ENCODE measurements at places on chromosomes 7 and 10.

DNA sequence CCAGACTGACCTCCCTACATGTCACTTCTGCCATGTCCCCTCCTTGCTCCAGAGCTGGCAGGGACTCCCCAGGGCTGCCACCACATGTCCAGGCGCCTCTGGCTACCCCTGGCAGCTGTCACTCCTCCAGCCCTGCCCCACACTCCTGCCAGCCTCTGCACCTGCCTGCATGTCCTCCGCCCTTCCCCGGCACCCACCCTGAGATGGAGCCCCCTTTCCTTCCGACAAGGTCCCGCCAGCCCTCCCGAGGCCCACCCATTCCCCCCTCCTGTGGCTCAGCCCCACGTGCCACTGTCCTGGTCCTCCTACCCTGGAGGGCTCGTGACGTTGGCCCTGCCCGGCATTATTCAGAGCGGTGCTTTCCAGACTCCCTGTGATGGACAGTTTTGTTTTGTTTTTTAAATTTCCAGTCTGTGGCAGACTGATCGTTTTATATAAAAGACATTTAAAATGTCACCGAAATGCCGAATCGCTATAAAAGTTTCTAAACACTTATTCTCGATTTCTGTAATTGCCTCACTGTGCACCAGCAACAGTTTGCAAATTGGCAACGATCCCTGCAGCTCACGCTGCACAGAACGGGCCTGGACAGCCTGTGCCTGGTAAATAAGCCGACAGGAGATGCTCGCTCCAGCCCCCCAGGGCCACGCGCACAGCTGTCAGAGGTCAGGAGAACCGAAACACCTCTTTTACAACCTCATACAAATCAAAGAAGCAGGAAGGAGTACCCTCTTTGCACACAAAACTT is 111.1 kb upstream of the SH2B2 start:
- DNase-seq, result no peak

DNA sequence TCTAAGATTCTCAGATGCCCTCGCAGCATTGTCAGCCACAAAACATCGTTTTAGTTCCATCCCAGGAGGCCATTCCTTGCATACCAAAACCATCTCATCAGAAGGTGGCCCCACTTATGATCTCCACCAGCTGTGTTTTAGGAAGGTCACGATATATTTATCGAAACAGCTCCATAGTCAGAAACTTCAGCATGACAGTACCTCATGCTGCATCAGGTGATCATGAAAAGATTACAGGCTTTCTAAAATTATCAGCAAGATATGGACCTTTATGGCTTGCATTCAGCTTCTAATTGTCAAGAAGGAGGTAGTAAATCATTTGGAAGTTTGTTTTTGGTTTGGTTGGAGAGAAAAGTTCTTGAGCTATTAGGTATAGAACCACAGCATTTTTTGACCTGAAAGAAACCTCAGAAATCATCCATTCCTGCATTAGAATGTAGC is 20.0 kb downstream of the JAZF1 start:
- DNase-seq, result no peak

- DNase-seq, result no peak
Measured at GRCh38 chr10:75335983-75336382, 65.6 kb downstream of the ZNF503 start.

DNA sequence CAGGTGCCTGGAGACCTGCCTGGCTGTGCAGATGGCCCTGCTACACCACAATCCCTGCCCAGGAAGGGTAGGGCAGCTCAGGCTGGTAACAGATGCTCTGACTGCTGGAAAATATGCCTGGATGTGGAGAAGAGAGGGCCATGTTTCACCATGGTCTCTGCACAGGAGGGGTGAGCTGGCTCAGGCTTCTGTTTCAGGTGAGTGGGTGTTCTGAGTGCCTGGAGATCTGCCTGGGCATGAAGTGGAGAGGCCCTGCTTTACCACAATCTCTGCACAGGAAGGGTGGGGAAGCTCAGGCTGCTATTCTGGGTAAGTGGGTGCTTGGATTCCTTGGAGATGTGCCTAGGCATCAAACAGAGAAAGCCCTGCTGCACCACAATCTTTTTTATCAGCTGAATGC is 350.1 kb downstream of the KIF20B start:
- DNase-seq, result no peak

DNA sequence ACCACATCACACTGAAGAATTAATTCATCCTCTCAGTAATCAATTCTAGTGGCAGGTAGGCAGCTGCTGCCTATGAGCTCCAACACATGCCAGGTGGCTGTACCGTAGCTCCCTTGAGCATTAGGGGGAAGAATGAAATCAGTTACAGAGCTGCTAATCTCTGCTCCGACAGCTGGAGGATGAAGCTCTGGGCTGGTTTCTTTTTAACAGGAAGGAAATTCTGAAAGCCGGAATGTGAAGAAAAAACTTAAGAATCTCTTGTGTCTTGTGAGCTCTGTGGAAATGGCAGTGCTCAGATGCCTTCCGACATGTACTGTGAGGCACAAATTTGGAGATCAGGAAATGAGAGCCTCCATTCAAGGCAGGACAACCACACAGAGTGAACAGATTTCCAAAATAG is 2.8 kb upstream of the AHCYL2 start:
- DNase-seq, result no peak

DNA sequence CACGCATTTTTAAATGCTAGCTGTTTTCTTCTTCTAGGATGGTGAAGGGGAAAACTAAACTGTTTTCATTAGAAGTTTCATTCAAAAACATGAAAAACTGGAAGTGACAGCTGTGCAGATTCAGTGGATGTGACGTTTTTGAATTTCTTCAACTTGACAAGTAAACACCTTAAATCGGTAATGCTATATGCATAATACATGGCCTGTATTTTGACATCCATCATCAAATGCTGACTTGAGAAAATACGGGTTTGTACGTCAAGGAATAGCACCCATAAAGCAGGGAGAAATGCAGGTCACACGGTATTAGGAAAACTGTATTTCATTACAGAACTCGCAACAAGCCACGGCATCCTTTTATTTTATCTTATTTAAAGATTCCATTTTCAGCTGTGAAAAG is 720.5 kb downstream of the KCNMA1 start:
- DNase-seq, result no peak

DNA sequence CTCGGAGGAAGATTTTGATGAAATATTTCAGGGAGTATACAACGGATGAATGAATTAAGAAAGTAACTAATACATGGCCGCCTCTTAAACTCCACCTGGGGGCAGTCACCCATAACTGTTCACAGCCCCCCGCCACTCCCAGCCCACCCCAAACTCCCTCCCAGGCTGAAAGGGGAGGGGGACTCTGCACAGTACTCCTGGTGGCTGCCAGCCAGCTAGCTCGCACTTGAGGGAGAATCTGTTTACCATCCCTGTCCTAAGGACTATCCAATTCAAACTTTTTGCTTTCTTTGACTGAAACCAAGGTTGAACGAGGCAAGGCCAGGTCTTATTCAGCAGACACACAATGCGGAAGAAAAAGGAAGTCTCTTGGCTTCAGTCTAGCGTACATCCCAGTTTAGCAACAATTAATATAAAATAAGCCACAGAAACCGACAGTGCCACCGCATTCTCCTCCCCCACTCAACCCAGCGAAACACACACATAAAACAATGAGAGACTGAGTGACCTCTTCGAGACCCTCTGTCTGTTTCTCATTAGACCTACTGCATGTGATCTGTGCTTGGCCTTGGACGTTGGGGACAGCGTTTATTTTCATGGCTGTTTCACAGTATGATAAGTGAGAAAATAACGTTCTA is 219.5 kb downstream of the GLI3 start:
- DNase-seq, result no peak

- DNase-seq, result no peak
Measured at GRCh38 chr10:78770167-78771090, 298.3 kb upstream of the ZMIZ1 start.

DNA sequence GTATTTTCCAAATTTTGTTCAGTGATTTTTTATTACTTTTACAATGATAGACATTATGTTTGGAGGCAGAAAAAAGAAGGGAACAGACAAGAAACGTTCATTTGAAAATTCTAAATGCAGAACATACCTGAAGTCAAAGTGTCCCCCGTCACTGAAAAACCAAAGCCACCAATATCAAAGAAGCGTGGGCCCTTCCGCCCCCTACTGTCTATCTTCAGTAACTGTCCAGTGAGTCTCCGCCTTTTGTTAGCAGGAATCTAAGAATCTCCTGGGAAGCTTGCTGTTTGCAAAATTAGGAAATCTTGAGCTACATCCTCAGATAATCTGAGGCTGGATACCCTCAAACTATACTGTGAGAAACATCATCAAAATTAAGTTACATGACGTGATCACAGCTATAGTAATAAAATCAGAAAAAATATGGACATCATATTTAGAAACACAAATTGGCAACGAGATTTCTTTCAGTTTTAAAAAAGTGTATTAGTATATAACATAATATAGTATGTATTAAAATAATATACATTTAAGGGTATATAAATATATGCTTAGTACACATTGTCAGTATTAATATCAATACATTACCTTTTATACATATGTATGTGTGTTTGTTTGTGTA is 169.3 kb upstream of the AKR1E2 start:
- peak; percentile 65 for DNase-seq

GRCh38 chr10:86077271-86077670 is 289.3 kb downstream of the GRID1 start:
- DNase-seq, result no peak

GRCh38 chr7:103706805-103707204 is 260.8 kb upstream of the SLC26A5 start:
- no peak for DNase-seq

DNA sequence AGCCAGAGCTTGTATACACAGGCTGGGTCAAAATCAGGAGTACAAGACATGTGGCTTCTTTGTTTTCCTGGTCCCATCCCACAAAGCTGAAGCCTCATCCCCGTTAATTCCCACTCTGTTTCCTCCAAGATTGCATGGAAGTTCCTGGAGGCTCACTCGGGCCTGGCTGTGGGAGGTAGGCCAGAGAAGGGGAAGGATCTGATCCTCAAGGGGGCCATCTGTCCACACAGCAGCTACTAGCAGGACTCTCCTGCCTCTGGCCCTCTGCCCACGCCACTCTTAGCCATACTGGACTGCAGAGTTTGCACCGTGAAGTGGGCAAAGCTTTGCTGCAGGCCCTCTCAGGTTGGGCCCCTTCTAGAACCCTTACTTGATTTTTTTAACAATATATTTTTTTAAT is 160.6 kb downstream of the FGFR2 start:
- no peak for DNase-seq

- peak; percentile 55 for DNase-seq
Measured at GRCh38 chr7:5677538-5678294, 103.7 kb downstream of the RNF216 start.

GRCh38 chr10:33143160-33143728 is 185.2 kb upstream of the ITGB1 start:
- DNase-seq, result peak; percentile 47

GRCh38 chr10:10056961-10057360 is 960.7 kb upstream of the CELF2 start:
- DNase-seq, result no peak

DNA sequence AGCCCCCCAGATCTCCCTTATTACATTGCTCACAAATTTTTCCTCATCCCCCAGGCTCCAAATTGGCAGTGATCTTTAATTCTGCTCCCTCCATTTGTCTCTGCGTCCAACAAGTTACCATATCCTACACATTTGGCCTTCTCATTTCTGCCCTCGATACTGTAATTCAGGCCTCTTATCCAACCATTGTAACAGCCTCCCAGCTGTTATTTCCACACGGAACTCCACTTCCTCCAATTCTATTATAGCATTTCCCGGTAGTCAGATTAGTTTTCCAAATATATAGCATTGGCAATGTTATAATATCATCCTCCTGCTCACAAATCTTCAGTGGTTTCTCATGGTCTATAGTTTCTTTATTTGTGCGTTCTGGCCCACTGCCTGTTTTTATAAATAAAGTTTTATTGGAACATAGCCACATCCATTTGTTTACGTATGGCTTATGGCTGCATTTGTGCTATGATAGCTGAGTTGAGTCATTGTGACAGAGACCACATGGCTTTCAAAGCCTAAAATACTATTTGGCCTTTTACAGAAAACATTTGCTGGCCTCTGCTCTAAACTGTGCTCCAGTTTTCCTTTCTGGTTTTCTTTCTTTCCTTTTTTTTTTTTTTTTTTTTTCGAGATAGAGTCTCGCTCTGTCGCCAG is 126.5 kb upstream of the ZNF438 start:
- DNase-seq, result no peak

- no peak for DNase-seq
Measured at GRCh38 chr10:87652261-87652660, 7.4 kb upstream of the PAPSS2 start.

DNA sequence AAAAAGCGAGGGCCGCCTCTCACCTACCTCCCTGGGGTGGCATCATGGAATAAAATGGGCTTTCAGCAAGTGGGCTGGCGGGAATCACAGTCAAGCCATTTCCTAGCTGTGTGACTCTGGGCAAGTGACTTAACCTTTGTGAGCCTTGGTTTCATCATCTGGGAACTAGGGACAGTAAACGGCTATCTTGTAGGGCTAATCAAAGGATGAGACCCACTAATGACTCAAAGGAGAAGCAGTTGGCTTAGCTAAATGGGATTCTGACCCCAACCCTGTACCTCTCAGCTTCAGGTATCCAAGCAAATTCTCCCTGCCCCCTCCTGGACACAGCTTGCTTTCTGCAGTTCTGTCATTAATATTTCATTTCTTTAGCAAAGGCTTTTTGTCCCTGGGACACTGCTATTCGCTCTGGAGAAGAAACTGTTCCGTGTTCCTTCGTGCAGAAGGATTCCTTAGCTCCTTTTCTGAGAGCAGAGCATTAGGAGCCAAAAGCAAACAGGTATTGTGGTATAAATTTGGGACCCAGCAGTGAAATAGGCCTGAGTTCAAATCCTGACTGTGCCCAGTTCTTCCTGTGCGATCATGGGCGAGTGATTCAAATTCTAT is 25.9 kb downstream of the TRIM8 start:
- no peak for DNase-seq

DNA sequence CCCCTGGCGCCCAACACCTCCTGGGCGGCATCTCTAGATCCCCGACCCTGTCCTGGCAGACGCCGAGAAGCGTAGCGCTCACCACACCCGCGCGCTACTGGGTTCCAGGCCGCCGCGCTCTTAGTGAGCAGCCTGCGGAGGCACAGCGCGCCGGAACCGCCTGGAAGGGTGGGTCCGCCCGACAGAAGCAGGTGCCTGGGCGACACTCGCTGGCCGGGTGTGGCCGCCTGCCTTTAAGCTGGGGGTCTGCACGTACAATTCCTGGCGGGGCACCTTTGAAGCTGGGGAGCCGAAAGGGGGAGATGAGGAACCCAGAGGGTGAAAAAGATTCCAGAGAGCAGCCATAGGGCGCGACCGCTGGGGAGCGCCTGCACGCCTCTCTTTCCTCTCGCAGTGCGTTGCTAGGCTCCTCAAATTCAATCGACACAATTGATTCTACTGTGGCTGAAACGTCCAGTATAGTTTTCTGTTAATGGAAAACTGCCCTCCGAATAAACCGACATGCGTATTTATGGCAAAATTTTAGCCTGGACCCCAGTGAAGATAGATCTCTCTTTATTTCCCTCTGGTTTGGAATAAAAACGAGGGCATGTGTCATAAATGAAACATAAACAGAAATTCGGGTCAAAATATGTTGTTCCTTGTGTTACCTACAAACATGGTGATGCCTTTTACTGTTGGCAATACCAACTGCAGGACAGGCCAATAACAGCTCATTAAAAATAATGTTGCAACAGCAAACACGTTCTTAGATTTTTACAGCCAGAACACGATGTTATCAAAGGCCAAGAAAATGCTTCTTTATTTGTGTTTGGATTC is 4.6 kb downstream of the HMX3 start:
- DNase-seq, result no peak

Measured in CD4-positive, alpha-beta T cell treated with Interleukin-21 for 1 hour (primary cell).